ENCODE measurements at places on chromosomes 6 and 20. TPM values are rescaled to one million over a fixed set of nuclear protein-coding genes. Genes with fewer than 3 reads are reported as not detected.

DEFB132 gene
- total RNA-seq: not detected

TEAD3 gene
- 0.08 TPM for total RNA-seq

TRIM26 gene
- 61.4 TPM for total RNA-seq

AVP gene
- not detected for total RNA-seq

NKX2-2 gene
- total RNA-seq: not detected

PEX3 gene
- 16.3 TPM for total RNA-seq

SYNDIG1 gene
- not detected for total RNA-seq

TAF4 gene
- 24.1 TPM for total RNA-seq

VWA7 gene
- 3.8 TPM for total RNA-seq

GJA10 gene
- 0.25 TPM for total RNA-seq

MAK gene
- total RNA-seq: not detected

ZNF334 gene
- total RNA-seq: 0.40 TPM

PROKR2 gene
- total RNA-seq: not detected

PRDM13 gene
- total RNA-seq: not detected

EPPIN gene
- not detected for total RNA-seq

BTNL2 gene
- total RNA-seq: not detected

AARS2 gene
- total RNA-seq: 14.6 TPM

ERMARD gene
- total RNA-seq: 29.3 TPM

HLA-DRB1 gene
- 37.0 TPM for total RNA-seq

FNDC11 gene
- total RNA-seq: 0.50 TPM

CCN6 gene
- total RNA-seq: not detected

ISM1 gene
- total RNA-seq: 1.1 TPM

DNAH8 gene
- 0.03 TPM for total RNA-seq

ACAT2 gene
- 86.4 TPM for total RNA-seq

ID4 gene
- total RNA-seq: not detected

DEF6 gene
- total RNA-seq: 219 TPM

ATAT1 gene
- 8.4 TPM for total RNA-seq

HLA-G gene
- total RNA-seq: 0.15 TPM

VSX1 gene
- not detected for total RNA-seq

PTCRA gene
- total RNA-seq: not detected

ADTRP gene
- 12.9 TPM for total RNA-seq

PACSIN1 gene
- 0.78 TPM for total RNA-seq

SAPCD1 gene
- total RNA-seq: 11.3 TPM

HLA-DRA gene
- 58.1 TPM for total RNA-seq

HS3ST5 gene
- not detected for total RNA-seq

TCF21 gene
- total RNA-seq: not detected

MMP24 gene
- total RNA-seq: not detected

PREX1 gene
- 81.0 TPM for total RNA-seq

TRIM40 gene
- total RNA-seq: not detected
